ENCODE measurements at places on chromosomes 13 and 19. TPM values are rescaled to one million over a fixed set of nuclear protein-coding genes. Genes with fewer than 3 reads are reported as not detected.

- DNase-seq, result no peak
These were observed 61.6 kb downstream of the ANKRD10 start for GRCh38 chr13:110853235-110853721.

Gene RGS9BP
- 2.5 TPM for total RNA-seq

GRCh38 chr13:54183166-54183565 lies 1154.6 kb downstream of the OLFM4 start:
- DNase-seq, result no peak

DNA sequence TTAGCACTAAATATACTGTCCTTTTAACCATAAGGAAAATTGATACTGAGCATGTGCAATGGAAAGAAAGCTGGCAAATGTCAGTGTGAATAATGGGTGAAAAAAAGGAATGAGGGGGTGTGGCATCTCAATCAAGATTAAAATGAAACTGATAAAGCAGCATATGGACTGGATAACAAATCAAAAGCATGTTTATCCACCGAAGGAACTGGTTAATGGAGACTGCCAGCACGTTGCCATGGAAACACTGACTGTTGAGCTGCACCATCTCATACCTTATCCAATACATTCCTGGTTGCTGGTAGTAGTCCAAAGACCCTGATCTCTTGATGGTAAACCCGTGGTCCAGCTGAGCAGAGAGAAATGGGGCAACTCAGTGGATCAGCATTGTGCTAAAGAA lies 311.4 kb upstream of the MAB21L1 start:
- DNase-seq, result no peak

- peak; percentile 76 for DNase-seq
These were observed 208.0 kb downstream of the SPRY2 start for GRCh38 chr13:80132741-80133601.

- no peak for DNase-seq
These were observed 23.8 kb upstream of the MEDAG start for GRCh38 chr13:30882026-30882850.

Gene ZNF701
- total RNA-seq, result 13.6 TPM

GRCh38 chr19:42360787-42361544 lies 29.1 kb downstream of the CNFN start:
- no peak for DNase-seq

Gene AKT1S1
- total RNA-seq, result 20.6 TPM

- no peak for DNase-seq
These were observed 9.0 kb downstream of the FPR3 start for GRCh38 chr19:51803967-51804366.

Gene POGLUT2
- 3.9 TPM for total RNA-seq

Gene IL17D
- total RNA-seq, result 2.5 TPM

- DNase-seq, result no peak
These were observed 17.9 kb downstream of the NECTIN2 start for GRCh38 chr19:44863990-44864389.

Gene BEST2
- not detected for total RNA-seq

DNA sequence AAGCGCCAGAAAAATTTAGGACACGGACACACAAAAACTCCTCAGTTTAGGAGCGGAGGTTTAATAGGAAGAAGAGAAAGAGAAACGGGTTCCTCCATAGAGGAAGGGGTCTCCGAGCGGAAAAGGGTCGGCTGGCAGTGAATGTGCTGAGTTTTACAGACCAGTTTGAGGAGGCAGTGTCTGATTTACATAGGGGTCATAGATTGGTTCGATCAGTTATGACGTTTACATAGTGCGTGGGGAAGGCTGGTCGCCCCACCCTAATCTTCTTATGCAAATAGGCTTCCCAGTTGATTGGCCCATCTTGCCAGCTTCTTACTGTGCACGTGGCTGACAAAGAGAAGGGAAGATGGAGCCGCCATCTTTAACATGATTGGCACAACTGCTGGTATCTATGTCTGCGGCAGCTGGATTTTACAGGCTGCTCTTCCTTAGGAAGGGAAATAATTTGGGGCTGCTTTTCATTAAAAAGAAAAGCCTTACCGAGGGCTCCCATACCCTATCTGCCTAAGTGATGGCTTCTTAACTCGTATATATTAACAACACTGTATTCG lies 1.2 kb upstream of the ZNF225 start:
- DNase-seq, result no peak

Gene OR7G2
- total RNA-seq, result not detected

Gene CCDC61
- total RNA-seq, result 7.8 TPM

- DNase-seq, result no peak
These were observed 13.9 kb downstream of the NLRP12 start for GRCh38 chr19:53810187-53810546.

GRCh38 chr19:7550987-7551761 lies 15.7 kb downstream of the PNPLA6 start:
- no peak for DNase-seq

GRCh38 chr13:23748109-23748990 lies 140.8 kb downstream of the MIPEP start:
- DNase-seq, result no peak

- no peak for DNase-seq
These were observed 12.9 kb downstream of the FXYD5 start for GRCh38 chr19:35167251-35168119.

Gene OR1M1
- total RNA-seq, result not detected

Gene HPN
- total RNA-seq, result 2.5 TPM

Gene MEIOSIN
- 0.78 TPM for total RNA-seq

GRCh38 chr19:1025960-1026782 lies at the start of gene CNN2:
TSS of gene CNN2 (plus strand) at chr19:1026608. CDS start at chr19:1026662, 54 bp downstream.
- DNase-seq, result peak; percentile 78

- DNase-seq, result no peak
These were observed 9.9 kb downstream of the NACC1 start for GRCh38 chr19:13127811-13128575.

DNA sequence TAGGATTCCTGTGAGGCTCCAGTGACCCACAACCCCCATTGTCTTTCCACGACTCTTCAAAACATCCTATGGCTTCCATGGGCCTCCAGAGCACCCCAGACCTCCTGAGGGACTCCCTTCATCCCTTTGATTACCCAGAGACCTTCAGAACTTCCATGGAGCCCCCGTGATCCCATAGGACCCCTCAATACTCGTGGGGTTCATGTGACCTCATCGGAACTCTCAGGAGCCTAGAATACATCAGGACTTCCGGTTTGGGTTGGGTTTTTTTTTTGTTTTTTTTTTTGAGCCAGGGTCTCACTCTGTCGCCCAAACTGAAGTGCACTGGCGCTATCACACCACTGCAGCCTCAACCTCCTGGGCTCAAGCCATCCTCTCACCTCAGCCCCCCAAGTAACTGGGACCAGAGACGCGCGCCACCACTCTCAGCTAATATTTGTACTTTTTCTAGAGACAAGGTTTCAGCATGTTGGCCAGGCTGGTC lies 774 bp downstream of the ALDH16A1 start:
- no peak for DNase-seq

GRCh38 chr19:49878744-49879070 lies 1.2 kb downstream of the TBC1D17 start:
- no peak for DNase-seq

DNA sequence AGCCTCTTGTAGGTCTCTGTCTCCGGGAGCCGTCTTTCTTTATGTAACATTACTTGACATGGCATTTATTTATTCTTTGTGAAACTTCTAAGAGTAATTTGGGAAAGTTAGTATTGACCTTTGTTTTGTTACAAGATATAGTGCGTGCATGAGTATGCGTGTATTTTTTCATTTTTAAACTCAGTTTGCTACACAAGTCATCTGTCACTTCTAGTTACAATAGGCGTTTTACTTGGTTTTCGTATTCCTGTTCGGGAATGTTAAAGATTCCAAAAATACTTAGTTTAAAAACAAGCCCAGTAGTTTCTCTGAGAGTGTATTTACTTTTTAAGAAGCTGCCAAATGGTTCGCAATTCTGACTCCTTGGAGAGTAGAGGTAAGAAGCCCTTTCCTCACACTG lies 3.2 kb downstream of the PDS5B start:
- DNase-seq, result no peak

DNA sequence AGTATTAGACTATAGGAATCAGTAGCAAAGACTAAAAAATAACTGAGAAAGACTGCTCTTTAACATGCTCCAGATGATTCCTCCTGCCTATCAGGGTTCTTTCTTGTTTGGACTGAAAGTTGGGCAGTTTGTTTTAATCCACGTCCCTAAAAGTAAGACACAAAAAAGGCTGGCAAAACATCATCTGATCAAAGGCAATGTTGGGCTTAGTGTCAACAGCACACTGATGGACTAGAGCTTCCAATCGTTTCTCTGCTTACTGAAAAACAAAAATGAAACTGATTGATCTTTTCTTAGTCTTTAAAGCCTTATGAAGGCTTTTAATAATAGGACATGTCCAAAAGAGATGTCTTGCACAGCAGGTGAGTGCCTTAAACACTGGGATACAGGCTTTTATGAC lies 1567.9 kb upstream of the PRR20A start:
- DNase-seq, result no peak

- no peak for DNase-seq
These were observed 2.5 kb downstream of the URI1 start for GRCh38 chr19:29944390-29945012.

Gene OR4F17
- total RNA-seq, result not detected

Gene IRF3
- 34.0 TPM for total RNA-seq

DNA sequence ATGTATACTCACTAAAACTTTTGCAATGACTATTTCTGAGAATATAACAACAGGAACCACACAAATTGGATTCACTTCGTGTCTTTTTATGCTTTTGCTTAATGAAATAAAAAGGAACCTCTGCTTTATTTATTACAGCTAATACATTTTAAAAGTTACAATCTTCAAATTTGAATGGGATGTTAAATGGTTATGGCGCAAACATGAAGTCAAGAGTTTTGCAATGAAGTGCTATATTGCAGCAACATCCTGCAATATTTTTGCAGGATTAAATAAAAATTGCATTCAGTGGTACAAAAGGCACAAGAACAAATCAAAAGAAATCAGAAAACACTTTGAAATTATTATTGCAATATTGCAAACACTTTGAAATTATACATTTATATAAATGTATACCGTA lies 1519.0 kb upstream of the MIR17HG start:
- DNase-seq, result no peak

Gene IZUMO2
- not detected for total RNA-seq

- DNase-seq, result no peak
These were observed 628 bp downstream of the BEST2 start for GRCh38 chr19:12752056-12752781.

DNA sequence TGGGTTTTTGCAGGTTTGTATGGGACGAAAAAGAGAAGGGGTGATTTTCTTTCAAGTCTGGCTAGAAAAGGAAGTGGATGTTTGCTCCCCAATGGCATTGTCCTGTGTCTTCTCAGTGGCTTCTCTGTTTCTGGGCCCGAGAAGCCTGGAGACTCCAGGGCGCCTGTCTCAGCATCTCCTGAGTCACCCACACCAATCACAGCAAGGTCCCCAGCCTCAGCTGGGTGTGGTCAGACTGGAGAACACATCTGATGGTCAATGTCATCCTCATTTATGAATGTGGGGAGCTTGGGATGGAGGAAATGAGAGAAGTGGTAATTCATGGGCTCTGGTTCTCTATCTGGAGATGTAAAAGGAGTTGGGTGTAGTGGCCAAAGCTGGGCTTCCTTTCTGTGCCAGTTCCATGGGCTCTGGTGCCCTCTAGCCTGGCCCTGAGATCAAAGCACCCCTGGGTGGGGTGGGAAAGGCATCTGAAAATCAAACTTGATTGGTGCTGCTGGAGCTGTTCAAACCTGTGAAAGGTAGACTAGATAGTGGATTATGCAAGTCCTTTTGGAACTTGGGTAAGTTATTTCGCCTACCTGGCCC lies 13.4 kb downstream of the RASL11A start:
- DNase-seq, result no peak

GRCh38 chr19:1324806-1325567 lies 39.3 kb downstream of the EFNA2 start:
- DNase-seq, result peak; percentile 83

GRCh38 chr13:80030491-80030890 lies 310.4 kb downstream of the SPRY2 start:
- no peak for DNase-seq

DNA sequence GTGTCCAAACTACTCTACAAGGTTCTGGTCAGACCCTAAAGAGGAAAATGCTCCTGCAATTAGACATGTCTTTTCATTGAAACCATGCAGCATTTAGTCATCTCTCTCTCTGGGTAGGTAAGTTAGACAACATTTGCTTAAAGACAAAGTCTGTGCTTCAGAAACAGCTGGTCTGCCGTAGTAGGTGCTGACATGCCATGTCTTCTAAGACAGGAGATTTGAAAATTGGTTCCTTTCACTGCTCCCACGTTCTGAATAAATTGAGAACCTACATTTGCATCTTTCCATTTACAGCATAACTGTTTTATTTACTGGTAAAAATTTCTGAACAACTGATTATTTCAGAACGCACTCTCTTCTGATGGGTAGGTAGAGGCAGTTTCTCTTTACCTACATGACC lies 494.0 kb downstream of the EFNB2 start:
- DNase-seq, result no peak

DNA sequence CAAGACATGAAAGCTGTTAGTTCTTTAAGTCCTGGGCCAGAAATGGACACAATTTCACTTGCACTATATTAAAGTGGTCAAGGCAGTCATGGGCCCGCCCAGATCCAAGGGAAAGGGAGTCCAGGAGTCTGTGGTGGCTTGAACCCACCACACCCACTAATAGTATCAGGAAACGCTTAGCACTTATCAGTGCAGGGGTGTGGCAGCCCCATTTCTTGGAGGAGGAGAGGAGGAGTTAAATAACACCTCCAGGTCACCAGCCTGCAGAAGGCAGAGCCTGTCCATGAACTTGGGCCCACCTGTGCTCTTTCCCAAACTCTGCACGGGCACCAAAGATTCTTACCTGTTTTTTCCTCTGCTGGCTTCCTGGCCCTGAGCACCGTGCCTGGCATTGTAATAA lies 5.4 kb upstream of the NTN5 start:
- no peak for DNase-seq

Gene PEAK3
- total RNA-seq, result 1.9 TPM

DNA sequence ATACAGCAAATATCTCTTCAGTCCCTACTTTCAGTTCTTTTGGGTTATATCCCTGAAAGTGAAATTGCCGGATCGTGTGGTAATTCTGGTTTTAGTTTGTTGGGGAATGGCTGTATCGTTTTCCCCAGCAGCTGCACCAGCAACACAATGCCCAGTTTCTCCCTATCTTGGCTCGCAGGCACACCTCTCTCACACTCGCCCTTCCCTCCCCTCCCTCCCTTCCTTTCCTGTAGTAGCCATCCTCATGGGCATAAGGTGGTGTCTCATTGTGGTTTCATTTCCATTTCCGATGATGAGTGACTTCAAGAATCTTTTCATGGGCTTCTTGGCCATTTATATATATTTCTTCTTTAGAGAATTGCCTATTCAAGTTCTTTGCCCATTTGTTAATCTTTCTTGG lies 8.6 kb upstream of the GPR18 start:
- DNase-seq, result no peak

- peak; percentile 88 for DNase-seq
These were observed 864 bp downstream of the FTL start for GRCh38 chr19:48965806-48966540.

GRCh38 chr19:54729416-54730188 lies 5.4 kb downstream of the KIR3DL3 start:
- peak; percentile 44 for DNase-seq
